ENCODE measurements at places on chromosomes 6 and 20.

- DNase-seq = no peak
These were observed 75.7 kb upstream of the QKI start for GRCh38 chr6:163338671-163339405.

- DNase-seq = no peak
These were observed 196.5 kb upstream of the ZNF217 start for GRCh38 chr20:53789989-53790675.

DNA sequence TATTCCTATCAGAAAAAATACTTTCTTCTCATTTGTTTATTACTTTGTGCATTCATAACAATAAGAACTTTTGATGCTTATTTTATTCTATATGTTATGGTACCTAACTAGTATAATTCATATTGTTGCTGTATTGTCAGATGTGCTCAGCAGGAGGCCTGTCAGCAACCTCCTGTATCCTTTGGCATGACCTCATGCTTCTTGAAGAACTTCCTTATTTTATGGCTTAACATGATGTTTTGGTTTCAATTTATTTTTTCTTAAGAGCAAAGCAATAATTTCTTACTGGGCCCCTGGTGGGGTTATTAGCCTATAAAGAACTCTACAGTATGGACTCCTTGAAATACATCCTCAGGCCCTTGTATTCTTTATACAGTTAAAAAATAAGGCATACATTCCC, 17.3 kb downstream of the GGTLC1 start:
- DNase-seq = no peak

DNA sequence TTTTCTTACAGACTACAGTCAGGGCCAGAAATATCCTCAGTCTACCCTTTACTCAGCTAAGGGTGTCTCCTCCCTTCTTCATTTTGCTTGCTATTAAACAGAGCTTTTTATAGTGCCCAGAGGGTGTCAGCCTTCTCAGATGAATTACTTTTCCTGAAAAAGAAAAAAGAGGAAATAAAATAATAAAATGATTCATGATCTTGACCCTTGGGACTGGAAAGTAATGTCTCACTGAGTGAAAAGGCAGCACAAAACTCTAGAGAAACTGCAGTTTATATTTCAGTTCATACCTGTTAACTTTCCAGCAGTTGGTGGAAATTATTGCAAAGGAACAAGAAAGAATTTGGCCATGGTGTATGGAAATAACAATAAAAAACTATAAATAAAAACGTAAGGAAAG, 170.6 kb downstream of the IBTK start:
- no peak for DNase-seq

GRCh38 chr20:31637660-31638059, at the start of gene COX4I2:
Gene COX4I2, plus strand, starts transcription at chr20:31637912. Its CDS starts 1,106 bp downstream, at chr20:31639018.
- DNase-seq = no peak

DNA sequence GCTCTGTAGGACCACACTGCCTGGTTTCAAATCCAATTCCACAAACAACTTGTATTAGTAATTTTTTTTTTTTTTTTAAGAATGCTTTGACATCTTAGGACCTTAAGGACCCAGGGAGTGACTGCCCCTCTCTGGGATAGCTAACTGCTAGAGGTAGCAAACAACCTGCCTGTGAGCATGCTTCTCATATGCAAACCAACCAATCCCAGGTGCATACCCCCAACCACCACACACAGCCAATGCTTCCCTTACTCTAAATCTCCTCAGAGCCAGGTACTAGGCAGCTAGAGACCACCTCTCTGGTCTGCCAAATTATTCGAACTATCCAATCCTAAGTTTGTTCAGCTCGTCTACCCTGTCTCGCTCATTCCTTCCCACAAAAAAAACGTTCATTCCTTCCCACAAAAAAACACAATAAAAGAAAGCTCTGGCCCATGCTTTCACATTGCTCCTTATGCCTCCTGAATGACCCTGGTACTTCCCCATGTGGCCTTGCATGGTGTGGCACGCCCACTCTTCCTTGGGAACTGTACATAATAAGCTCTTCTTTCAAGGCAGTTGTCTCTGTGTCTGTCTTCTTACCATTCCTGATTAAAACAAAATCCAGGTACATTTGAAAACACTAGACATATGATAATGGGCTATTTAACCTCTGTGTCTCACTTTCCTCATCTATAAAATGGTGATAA, 6.4 kb downstream of the SERAC1 start:
- DNase-seq = no peak

DNA sequence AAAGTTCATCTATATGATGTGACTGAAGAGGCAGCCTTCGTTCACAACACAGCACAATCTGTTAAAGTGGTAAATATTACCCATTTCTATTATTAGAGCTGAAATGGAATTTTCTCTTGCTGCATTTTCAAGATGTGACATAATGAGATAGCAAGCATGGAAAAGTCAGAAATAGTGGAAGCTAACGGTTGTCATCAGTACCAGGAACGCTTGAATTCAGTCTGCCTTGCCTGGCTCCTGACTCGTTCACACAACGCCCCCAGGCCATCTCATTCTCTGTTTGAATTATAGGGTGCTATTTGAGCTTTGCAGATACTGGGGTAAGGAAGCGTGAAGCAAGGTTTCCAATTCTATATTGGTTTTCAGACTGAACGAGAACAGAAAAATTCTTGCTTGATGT, 116.5 kb upstream of the MAP3K7 start:
- DNase-seq = no peak

DNA sequence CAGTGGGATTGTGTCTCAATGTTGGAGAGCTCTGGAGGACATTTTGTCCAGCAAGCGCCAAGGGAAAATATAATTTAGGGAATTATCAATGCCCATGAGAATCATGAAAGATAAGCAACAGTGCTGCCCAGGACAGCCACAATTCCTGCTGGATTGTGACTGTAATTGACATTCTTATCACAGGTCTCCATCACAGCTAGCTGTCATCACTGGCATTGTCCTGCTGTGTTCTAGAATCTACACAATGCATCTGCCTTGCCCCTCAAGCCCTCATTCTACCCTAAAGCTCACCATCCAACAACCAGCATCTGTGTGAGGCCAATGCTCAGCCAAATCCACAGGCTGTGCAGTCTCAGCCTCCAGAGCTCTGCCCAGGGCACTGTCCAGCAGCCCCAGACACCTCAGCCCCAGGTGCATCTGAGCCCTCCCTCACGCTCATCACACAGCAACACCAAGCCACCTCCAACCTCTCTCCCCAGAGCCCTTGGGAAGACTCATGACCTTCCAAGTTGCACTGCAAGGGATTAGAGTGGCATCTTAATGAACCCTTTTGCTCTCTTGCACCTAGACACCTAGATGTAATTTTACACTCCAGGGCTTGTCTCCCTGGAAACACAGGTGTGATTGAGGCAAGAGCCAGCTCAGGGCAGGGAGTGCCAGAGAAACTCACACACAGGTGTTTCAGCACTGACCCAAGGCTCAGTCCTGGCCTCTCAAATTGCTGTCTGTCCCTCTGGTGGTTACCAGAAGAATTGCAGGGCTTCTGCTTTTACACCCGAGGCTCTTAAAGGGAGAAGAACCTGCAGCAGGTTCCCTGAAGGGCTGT, 85.2 kb upstream of the PHACTR3 start:
- DNase-seq = peak; percentile 12

GRCh38 chr6:157811476-157812173, 11.4 kb upstream of the SNX9 start:
- DNase-seq = peak; percentile 77

DNA sequence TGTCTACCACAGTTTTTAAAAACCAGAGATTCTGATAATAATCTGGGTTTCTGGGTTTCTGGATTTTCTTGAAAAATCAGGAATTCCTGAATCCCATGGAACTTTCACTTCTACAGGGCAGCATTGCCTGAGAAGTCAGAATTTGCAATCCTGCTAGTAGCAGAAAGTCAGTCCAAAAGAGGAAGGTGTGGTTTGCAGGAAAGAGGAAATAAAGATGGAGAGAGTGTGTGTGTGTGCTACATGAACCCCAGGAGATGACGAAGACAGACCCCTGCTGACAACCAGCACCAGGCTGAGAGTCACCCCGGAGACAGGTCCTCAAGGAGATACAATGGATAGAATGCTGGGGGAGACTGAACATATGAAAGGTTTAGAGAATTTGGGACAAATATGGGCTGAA, 44.9 kb downstream of the PRND start:
- DNase-seq = no peak

- no peak for DNase-seq
These were observed 3.6 kb downstream of the PARD6B start for GRCh38 chr20:50734730-50735679.

- peak; percentile 86 for DNase-seq
These were observed 10.7 kb downstream of the HLA-A start for GRCh38 chr6:29953001-29953441.

DNA sequence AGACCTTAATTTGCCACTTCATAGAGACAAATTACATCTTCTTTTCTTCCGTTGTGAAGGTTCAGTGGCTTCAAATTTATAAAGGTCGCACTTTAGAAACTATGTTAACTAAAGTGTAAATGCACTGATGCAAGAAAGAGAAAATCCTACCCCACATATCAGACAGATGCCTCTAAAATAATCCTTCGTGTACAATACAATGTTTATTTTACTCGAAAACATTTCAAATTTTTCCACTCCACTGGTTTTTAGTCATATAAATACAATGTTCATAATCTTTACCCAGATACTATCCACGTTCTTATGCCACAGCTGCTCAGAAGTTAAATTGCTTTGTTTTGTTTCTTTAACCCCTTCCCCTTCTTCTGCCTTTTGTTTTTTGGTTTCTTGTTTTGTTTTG, 140.3 kb upstream of the LAMP5 start:
- DNase-seq = no peak

- DNase-seq = no peak
These were observed 88.8 kb downstream of the ATRN start for GRCh38 chr20:3559637-3560036.

DNA sequence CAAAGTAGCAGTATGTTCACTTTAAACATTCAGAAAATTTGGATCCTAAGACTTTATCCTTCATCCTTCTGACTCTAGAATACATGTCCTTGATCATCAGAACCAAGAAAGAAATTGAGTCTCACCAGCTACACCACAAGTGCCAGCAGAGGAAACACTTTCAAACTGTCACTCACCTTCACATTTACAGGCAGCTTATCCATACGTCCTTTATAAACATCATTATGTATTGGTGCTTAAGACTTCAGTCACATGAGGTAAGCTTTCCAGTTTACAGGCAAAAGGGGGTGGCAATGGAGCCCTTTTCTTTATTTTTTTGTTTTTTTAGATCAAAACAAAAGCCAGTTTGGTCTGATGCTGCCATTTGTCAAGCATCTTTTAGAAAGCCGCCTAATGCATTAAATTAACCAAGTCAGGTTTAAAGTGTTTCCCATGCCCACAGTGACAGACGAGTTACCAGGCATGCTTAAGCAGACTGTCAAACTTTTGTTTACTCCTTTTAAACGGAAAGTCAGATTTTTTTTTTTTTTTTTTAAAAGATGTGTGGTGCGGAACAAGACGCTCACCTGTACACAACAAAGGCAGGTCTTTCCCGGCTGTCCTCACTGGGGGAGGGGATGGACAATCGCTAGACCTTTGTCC, 952 bp upstream of the BRPF3 start:
- DNase-seq = no peak

GRCh38 chr6:2221726-2222274, 23.6 kb downstream of the GMDS start:
- no peak for DNase-seq

DNA sequence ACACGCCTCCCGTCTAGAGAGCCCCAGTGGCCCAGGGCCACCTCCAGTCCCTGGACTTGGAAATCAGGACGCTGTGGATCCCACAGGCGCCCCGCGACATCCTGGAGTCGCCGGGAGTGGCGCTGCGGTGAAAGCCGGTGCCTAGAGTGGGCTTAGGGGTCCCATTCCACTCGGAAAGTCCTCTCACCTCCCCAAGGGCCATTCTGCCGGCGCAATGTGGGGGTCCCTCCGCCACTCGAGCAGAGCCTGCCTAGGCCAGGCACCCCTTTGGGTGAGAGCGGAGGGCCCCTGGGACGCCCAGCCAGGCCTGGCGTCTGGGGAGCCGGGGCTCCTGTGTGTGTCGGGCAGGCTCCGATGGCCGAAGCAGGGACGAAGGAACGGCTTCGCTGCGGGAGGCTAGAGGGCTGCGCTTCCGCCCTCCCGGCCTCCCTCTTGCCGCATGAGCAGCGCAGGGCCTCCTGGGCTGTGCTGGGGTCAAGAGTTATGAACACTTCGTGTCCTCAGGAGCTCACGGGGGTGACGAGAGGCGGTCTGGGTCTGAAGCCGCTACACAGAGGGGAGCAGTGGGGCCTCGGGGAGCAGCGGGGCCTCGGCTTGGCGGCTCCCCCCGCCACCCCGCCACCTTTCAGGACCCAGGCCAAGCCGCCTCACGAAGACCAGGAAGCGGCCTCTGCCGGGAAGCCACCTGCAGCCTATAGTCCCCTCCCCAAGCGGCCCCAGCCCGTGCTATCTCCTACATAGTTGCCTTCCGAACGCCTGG, 13.6 kb downstream of the POU3F2 start:
- no peak for DNase-seq

GRCh38 chr6:15090145-15090579, 155.7 kb upstream of the JARID2 start:
- no peak for DNase-seq

DNA sequence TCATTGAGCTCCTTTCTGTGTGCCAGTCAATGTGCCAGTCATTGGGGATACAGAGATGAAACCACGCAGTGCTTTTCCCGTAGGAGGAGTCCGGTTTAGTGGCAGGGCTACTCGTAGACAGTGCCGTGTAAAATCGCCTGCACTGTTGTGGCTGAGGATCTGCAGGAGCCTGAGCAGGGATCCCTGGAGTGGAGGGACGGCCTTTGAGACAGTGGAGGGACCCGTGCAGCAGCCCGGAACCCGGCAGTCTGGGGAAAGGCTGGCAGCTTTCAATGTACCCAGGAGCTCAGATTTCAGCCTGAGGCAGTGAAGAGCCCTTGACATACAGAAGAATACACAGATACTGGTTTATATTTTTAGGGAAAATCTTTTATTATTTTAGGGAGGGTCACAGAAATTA, 203.3 kb downstream of the ARID1B start:
- DNase-seq = peak; percentile 31

- DNase-seq = no peak
These were observed 106.8 kb downstream of the PXDC1 start for GRCh38 chr6:3644739-3645012.

GRCh38 chr6:378958-379409, 12.6 kb upstream of the IRF4 start:
- no peak for DNase-seq

DNA sequence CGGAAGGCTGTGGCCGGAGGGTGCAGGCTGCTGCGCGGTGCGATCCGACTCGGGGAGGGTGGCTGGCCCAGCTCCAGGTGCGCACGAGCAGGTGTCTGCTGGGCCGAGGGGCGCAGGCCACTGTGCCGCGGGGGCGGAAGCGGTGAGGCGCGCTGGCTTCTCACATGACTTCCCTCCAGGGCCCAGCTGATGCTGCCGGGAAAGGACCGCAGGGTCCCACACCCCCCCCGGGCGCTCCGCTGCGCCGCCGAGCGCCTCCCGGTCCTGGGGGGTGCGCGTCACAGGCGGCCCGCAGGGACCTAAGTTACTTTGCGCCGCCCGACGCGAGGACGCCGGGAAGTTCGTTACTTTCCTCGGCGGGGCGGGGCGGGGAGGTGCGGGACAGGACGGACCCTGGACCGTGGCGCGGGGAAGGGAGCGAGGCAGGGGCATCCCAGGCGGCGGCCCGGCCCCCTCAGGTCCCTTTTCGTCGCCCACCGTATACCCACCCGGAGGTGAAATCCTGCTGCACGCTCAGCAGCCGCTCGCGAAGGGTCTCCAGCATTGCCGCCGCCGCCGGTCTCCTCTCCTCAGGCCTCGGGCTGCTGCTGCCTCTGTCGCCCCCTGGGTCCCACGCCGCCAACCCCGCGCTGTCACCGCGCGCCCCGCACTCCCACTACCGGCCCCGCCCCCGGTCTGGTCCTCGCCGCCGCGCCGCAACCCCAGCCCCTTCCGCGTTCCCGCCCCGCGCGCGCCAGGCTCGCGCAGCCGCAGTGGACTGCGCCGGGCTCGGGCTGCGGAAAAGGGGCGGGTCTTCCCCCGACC, at the start of gene DTNBP1:
Gene DTNBP1, minus strand, starts transcription at position 703 of the 804 bp plus-strand sequence. Its CDS starts 159 bp downstream, at position 544.
- DNase-seq = peak; percentile 74

All from MG63 (cell line).